ENCODE measurements at places on chromosomes 2 and 18.
A peak's percentile ranks its signal among the peaks of the same experiment; 100 is the strongest.

- ATAC-seq, result peak; percentile 28
Measured at GRCh38 chr2:110948027-110948674, 172.6 kb upstream of the BCL2L11 start.

DNA sequence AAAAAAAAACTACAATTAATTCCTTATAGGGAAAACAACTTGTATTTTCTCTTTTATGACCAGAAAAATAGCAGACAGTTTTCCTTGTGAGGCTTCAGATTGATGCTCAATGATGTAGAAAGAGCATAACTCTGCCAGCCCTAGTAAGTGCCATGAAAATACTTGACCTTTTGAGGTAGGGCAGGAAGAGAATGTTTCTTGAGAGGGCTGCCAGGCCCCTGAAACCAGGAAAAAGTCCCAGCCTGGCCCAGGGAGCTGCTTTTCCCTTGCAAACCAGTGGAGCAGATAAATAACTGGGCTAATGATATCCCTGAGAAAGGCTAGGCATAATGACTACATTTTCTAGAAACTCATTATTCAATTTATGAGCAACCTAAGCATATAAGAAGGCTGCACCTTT, 126.8 kb downstream of the SLC8A1 start:
- no peak for ATAC-seq

DNA sequence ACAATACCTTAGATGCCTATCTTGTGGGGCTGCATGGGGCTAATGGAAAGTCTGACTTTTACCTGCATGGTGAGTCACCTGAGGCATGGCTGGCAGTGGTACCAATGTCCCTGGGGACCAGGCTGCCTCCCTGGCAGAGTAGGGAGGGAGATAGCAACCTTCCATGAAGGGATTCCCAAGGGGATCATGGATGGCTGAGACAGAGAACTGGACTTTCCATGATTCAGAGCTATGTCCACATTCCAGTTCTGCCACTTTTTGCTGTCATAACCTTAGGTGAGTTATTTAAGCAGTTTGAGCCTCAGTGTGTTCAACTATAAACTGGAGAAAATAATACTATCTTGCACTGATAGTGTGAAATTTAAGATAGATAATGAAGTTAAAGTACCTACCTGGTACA, 178.6 kb downstream of the SETBP1 start:
- ATAC-seq, result no peak

DNA sequence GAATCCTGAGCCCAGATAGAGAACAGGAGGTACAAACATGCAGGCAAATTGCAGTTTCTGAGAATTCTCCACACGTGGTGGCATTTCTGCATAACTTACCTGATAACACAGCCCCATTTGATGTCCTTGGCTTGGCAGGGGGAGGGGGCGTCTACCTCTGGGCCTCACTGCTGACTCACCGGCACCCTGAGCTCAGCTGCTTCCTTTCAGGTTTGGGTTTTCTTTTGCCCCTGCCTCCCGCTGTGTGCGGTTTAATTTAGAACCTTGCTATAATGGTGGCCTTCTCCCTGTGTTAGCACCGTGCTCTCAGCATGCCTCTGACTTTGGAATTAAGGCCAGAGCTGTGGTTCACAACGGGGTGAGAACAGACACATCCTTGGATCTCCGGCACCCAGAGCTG, 4.4 kb downstream of the CTIF start:
- no peak for ATAC-seq

- no peak for ATAC-seq
Measured at GRCh38 chr2:96664366-96664925, 21.9 kb downstream of the FER1L5 start.

DNA sequence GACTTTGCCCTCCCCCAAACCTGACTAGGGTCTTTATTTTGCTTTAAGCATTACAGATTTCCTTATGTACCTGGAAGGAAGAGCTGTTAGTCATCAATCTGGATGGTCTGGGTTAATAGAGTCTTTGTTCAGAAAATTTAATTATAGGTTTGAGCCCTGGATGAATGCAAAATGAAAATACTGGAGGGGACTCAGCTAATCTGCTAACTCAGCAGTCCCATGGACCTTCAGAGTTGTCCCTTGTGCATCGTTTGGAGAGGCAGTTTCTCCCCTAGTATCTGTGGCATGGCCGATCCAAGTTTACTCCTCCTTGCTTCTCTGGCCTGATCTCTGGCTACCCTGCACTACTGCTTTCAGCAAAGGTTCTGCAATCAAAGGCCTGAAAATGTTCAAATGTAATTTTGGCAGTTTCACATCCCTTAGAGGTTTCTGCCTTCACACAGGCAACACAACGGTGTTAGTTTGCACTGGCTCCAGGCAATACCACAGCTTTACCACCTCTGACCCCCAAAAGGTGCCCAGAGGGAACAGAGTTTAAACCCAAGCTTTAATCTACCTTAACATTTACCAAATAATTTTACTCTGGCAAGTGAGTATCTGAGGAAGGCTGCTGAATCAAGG, 134.3 kb downstream of the THADA start:
- no peak for ATAC-seq

DNA sequence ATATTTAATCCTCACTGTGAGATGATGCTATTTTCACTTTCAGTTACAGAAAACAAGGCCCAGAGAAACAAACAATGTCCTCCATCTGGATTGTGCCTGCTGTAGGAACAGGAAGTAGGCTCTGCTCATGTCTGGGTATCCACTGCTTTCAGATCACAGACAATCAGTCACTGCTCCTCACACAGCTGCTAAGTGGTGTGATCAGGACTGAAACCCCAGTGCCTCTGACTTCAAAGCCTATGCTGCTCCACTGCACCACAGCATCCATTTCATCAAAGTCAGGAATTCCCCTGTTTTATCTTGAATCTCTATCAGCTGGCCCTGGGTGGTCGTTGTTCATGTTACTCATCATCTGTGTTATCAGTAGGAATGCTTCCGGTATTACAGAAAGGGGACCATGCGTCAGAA, 303.8 kb upstream of the TRIB2 start:
- no peak for ATAC-seq

- peak; percentile 13 for ATAC-seq
Measured at GRCh38 chr2:216692636-216693413, 2.5 kb downstream of the IGFBP5 start.

- ATAC-seq, result peak; percentile 57
Measured at GRCh38 chr2:220296174-220296573, 668.7 kb downstream of the SLC4A3 start.

DNA sequence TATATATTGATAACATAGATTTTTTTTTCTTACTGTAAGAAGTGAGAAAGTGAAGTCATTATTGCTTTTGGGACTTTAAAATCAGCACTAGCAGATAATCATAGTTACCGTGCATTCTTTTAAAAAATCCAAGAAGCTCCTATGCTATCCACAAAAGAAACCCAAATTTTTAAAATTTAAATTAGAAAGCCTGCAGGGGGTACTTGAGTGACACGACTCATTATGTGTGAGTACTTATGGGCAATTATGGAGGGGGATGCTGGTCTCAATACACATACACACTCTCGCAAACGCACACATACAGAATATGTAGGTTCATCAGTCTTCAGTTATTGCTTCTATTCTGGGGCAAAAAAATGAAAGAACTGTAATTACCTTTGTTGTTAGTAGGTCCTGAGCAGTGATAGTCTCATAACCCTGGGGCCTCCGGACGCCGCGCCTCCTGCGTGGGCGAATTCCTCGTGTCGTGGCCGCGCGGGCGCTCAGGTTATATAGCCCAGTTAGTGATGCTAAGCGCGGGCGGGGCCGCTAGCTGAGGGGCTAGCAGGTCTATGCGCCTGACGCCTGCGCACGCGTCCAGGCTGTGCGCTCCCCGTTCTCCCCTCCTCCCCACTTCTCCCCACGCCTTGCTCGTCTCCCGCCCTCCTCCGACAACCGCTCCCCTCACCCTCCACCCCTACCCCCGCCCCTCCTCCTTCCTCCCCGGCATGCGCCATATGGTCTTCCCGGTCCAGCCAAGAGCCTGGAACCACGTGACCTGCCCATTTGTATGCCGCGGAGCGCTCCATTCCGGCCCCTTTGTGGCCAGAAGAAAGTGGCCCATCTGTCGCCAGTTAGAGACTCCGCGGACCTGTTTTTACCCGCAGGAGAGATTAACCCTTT, at the start of gene NEUROD1:
NEUROD1 (minus strand) TSS at position 463 of the 882 bp plus-strand sequence. CDS start 1,657 bp downstream, outside the sequence.
- peak; percentile 86 for ATAC-seq

DNA sequence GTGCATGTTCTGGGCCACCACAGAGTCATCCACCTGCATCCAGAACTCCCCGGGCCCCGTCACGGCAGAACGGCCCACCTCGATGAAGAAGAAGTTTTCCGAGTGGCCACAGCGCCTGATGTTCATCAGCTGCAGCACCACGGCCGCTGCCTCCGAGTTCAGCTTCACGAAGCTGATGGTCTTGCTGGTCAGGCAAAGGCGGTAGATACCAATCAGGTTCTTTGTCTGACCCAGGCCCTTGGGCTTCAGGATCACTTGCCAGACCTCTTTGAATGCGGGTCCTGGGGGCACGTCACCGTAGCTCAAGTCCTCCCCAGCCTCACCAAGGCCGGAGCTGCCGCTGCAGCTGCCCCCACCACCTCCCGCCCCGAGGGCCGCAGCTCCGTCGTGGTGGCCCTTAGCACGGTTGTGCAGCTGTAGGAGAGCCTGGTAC, 1.6 kb downstream of the IRS1 start:
- ATAC-seq, result no peak

- ATAC-seq, result peak; percentile 29
Measured at GRCh38 chr18:53380063-53380639, 844.3 kb downstream of the MBD2 start.

GRCh38 chr18:61340148-61340547, 6.9 kb downstream of the CDH20 start:
- ATAC-seq, result no peak

- no peak for ATAC-seq
Measured at GRCh38 chr2:13524492-13524891, 807.8 kb downstream of the TRIB2 start.

GRCh38 chr2:46329803-46330775, 32.9 kb downstream of the EPAS1 start:
- no peak for ATAC-seq

DNA sequence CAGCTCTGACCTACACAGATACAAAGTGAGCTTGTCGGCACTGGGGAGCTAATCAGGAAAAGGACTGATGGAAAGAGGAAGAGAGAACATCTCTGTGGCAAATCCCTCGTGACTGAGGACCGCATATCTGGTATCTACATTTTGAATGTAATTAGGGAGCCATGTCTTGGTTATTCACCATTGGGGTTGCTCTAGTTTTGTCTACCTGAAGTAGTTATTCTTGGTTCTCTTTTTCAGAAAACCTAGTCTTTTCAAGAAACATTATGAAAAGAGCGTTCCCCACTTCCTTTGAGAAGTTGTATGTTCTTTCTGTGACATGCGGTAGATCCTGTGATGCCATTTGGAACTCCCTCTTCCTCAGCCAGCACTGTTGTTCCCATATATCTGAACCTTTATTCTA, 104.4 kb downstream of the DOCK10 start:
- no peak for ATAC-seq

DNA sequence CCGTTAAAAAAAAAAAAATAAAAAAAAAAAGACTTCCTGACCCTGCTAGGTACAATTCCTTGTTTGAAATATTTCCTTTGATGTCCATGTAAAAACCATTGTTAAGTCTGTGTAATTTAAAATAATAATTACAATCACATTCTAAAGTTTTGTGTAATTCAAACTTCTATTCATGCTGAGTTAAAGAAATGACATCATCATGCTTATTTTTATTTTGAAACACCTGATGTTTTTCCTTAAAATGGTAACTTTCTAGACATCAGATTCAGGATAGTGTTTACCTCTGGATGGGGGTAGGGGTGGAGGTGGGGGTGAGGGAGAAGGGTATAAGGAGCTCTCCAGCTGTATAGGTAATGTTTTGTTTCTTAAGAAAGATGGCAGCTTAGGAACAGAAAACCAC, 92.8 kb downstream of the ADCYAP1 start:
- no peak for ATAC-seq

DNA sequence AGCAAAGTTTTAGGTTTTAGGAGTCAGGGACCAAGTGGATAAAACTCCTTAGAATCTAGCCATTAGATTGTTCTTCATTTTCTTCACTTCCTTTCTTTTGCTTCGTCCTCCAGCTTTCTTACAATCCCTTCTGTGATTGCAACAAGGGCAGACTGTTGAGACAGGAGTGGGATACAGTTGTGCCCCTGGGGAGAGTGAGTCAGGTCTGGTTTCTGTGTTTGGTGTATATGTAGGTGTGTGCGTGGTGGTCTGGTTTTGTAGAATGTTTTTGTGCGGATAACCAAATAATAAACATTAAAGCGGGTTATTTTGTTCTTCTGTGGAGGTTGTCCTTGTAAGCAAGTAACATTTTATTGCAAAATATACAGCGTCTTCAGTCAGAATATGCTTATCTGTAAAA, 7.3 kb downstream of the INSIG2 start:
- no peak for ATAC-seq
